Amniotic stem cell (primary cell): ENCODE measurements at places on chromosomes 13 and 19.

- no peak for DNase-seq
These were observed 293.6 kb downstream of the OXGR1 start for GRCh38 chr13:96700657-96701056.

- no peak for DNase-seq
These were observed 33.7 kb upstream of the ZNF724 start for GRCh38 chr19:23283925-23284324.

DNA sequence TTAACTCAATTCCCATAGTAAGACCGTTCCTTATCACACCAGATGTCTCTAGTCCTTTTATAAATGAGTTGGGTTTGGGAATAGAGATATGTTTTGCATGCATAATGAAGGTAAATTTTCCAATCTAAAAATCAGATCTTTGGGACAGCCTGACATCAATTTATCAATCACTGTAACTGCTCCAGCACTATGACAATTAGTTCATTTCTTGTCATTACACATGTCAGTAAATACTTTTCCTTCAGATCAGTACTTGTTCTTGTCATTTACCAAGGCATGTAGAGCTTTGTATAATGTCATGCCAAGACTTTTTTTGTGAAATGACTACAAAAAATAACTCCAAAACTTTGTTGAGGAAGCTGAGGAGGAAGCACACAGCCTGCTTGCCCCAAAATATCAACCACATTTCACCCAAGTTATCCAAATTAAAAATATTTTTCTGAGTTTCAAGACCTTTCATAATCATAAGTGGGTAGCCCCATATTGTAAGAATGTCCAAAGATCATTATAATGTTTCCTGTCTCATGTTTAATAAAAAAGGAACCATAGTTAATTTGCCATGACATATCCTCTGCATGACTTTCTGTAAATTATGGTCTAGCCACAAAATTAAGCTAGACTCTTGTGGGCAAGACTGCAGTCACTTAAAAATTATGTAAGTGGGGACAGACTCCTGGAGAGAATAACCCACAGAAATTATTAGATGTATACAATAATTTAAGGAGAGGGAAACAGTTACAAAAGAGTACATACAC lies 586.8 kb downstream of the TBC1D4 start:
- DNase-seq: no peak

DNA sequence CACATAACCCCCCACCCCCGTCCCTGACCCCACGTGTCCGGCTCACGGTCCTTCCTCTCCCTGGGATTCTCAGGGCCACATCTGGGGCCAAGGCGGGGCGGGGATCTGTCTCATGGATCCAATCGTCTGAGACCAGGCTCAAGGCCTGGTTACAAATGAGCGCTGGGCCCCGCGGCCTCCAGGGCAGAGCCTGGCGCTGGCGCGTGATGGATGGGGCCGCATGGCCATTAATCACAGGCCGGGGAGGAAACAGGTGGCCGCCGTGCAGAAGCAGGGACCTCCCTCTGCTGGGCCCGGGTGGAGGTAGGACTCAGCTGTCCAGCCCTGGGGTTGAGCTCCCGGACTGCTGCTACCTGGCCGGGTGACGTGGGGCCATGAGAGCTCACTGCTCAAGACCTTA lies 5.8 kb upstream of the TLE5 start:
- DNase-seq: no peak

DNA sequence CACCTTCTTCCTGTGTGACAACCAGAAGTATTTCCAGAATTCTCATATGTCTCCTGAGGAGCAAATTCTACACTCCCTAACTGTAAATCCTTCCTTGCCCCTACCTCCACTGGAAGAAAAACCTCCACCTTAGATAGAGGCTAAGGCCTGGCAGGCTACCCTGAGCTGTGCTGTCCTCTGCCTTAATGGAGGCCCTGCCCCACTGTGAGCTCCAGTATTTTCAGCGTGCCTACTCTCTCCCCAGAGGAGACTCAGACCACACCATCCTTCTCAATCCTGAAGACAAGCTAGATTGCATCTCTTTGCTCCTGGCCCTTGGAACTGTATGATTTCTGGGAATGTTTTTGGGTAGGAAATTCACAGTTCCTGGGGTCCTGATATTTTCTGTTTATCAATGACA lies 110.0 kb upstream of the OBI1 start:
- no peak for DNase-seq

DNA sequence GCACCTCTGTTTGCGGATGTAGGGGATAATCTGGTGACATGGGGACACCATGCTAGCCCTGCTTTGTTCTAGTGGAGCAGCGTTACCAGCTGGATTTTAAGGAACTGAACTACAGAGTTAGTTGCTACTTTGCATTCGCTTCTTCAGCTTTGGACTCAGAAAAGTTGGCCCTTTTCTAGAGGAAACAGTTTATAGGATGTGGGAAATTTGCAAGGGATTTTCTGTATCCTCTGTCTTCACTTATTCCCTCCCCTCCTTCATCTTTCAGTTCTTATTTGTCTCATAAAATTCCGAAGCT lies 2.1 kb downstream of the GATAD2A start:
- DNase-seq: no peak

DNA sequence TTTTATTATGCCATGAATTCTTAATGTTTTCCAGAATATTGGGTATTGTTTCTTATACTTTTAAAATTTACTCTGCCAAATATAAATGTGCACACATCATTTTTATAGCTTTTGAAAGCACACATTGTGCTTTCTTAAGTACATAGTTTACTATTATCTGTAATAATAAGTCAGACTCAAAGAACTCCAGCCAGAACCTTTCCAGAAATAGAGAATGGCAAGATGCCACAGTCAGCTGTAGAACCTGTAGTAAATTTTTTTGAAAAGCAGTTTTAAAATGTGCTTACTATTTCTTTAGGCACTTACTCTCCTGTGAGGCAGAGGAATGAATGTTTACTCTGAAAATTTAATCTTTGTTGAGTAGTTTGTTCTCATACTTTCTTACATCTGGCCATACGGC lies 1287.1 kb downstream of the PCDH9 start:
- DNase-seq: no peak

- no peak for DNase-seq
These were observed 30.7 kb upstream of the NFIC start for GRCh38 chr19:3335431-3336350.

- DNase-seq: no peak
These were observed 81.8 kb upstream of the STARD13 start for GRCh38 chr13:33367171-33367895.

DNA sequence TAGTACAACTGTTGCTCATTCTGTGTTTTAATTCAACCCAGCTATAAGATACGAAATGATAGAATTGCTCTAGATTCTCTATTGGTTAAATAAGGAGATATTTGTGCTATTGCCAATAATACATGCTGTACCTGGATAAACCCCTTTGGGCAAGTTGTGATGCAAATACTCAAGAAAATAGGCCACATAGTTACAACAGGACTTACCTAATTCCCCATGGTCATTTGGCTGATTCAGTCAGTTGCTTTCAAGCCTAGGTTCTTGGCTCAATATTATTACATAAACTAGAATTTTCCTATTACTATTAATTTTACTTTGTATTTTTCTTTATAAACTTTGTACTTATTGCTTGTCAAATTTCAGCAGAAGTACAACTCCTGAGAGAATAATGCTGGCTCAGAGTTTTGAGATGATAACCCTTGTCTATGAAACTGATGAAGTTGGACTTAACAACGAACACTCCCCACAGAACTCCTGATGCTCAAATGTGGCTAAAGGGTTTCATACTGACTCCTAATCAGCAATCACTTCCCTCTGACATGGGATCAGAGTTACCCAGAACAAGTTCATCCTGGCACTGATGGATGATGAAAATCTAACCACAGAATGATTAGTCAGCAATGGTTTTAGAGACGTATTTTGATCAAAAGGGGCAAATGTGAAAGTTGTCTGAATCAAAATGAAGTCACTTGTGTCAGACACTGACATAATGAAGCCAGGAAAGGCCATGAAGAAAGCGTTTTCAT lies 221.1 kb downstream of the ITGBL1 start:
- no peak for DNase-seq

GRCh38 chr19:30256496-30256850 lies 115.7 kb upstream of the ZNF536 start:
- DNase-seq: no peak

- no peak for DNase-seq
These were observed 11.7 kb downstream of the KCTD12 start for GRCh38 chr13:76874479-76874878.

- no peak for DNase-seq
These were observed 7.4 kb upstream of the ZNRF4 start for GRCh38 chr19:5447700-5448311.

GRCh38 chr13:111204438-111205177 lies 89.5 kb downstream of the ARHGEF7 start:
- peak; percentile 69 for DNase-seq
